GM18507 (cell line): ENCODE measurements at places on chromosomes 2 and 18.

- DNase-seq = no peak
Measured at GRCh38 chr2:238884812-238885408, 37.0 kb downstream of the TWIST2 start.

- no peak for DNase-seq
Measured at GRCh38 chr2:171893196-171893823, 734 bp downstream of the SLC25A12 start.

DNA sequence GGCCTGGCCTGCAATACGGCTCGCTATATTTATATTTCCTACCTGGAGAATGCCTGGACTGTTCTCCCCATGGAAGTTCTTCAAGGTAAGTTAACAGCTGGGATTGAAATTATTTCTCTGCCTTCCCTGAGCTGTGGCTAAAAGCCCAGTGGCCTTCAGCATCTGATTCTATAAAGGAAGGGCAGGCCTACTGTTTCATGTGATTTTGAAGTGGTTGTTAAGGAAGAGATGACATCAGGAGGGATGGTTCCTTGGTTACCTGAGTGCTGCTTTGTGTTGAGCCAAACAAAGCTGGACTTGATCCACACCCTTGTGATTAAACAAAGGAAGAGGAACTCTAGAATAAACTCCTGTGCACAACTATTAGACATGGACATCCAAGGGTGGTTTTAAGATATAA lies 61.6 kb downstream of the MFSD6 start:
- no peak for DNase-seq

DNA sequence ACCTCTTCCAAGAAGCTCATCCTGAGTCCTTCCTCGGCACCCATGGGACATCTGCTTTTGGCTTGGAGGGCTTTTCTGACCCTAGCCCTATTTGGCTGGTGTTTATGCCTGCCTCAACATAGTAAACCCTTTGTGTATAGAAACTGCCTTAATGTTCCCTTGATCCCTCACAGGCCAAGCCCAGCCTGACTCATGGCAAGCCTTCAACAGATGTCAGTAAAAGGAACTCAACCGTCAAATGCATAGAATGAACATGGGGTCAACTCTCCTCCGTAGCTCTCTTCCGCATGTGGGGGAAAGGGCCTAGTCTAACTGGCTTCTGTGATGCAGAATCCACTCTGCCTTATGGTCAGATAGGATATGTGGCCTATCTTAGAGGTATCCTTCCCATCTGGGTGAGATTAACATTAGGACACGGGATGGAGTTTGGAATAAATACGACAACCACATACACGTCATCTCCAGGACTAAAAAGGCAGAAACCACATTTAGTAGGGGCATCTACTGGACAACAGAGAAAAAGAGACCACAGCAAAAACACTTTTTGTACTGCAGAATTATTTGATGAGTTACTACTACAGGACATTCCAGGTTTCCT lies 2.5 kb upstream of the NPAS2 start:
- DNase-seq = no peak

DNA sequence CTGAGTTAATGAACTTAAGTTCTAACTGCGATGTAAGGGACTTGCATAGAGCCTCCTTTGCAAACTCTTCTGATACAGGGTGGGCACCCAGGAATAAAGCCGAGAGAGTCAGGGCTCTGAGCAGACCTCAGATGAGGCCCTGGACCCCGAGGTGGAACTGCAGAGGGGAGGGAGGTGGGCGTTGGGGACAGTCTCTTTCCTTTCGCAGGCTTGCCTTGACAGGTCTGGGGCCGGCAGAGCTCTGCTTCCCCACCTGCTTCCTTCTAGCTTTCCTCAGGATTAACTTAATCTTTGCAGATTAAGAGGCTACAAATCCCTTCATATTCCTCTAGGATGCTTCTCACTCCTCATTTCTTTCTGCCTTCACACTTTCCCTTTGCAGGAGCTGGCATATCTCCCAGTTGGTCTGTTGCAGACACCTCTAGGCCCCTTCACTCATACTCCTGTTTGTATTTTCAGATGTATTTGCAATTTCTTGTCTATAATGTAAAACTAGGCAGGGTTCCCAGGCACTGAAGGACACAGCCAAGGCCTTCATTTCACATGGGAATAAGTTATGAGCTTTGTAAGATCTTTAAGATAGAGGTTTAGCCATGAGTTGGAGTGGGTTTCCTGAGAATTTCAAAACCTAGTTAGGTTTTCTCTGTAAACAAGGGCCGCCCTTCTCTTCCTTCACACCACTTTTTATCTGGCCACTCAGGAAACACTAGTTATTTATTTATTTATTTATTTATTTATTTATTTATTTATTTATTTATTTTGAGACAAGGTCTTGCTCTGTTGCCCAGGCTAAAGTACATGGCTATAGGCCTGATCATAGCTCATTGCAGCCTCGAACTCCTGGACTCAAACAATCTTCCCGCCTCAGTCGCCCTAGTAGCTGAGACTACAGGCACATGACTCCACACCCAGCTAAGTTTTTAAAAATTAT lies 70.9 kb downstream of the MTCL1 start:
- no peak for DNase-seq

GRCh38 chr2:151297882-151298281 lies 8.4 kb upstream of the NMI start:
- peak; percentile 47 for DNase-seq
